H7 (cell line): ENCODE measurements at places on chromosomes 3 and 15.

GRCh38 chr3:123859177-123859576 is 25.0 kb downstream of the MYLK start:
- DNase-seq = no peak

- DNase-seq = no peak
Observed at GRCh38 chr3:13016721-13017255, 56.4 kb downstream of the IQSEC1 start.

- peak; percentile 74 for DNase-seq
Observed at GRCh38 chr3:123161167-123161566, 40.6 kb upstream of the SEC22A start.

- DNase-seq = no peak
Observed at GRCh38 chr3:26639339-26639738, 16.8 kb downstream of the LRRC3B start.

GRCh38 chr3:149832086-149832485 is 19.1 kb downstream of the RNF13 start:
- DNase-seq = no peak

- DNase-seq = no peak
Observed at GRCh38 chr3:46990573-46991374, 11.3 kb downstream of the NBEAL2 start.

DNA sequence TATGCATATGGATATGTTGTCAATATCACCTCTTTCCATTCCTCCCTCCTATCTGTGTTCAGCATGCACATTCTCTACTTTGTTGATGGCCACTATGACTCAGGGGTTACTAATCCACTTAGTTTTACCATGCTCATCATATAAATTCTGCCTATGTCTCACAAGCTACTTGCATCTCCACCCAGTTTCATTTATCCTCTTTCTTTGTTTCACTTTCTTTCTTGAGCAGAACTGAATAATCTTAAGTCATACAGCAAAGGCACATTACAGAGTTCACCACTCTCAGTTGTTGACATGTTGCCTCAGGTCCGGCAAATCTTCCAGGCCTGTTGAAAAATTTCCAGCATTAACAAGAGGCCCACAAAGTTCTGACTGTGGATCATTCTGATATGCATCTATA is 71.5 kb downstream of the SSR3 start:
- DNase-seq = no peak

GRCh38 chr15:69305204-69305931 is 6.7 kb downstream of the PAQR5 start:
- DNase-seq = no peak

DNA sequence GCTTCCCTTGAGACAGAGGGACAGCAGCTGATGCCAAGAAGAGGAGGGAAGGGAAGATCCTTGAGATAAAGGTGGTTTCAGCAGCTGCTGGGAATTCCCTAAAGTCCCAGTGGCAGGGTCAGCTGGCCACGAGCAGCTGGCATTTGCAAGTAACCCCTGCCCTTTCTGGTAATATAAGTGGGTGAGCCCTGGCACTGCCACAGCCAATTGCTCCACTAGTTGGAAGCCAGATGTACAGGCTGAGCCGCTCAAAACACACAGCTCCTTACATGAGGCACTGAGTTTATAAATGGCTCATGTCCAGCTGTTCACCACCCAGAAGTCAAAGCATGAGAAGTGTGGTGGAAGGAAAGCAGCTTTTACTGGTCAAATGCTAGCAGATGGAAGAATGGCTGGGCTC is 35.4 kb downstream of the PRR20G start:
- DNase-seq = no peak

GRCh38 chr15:87489456-87489855 is 767.1 kb downstream of the NTRK3 start:
- no peak for DNase-seq

- no peak for DNase-seq
Observed at GRCh38 chr15:73504885-73505284, 61.9 kb downstream of the REC114 start.

- DNase-seq = peak; percentile 73
Observed at GRCh38 chr3:184129012-184129411, 6.1 kb upstream of the EIF2B5 start.

GRCh38 chr3:195107593-195107992 is 163.4 kb downstream of the XXYLT1 start:
- DNase-seq = no peak

- DNase-seq = no peak
Observed at GRCh38 chr15:48842501-48842900, 31.6 kb upstream of the CEP152 start.

- DNase-seq = peak; percentile 18
Observed at GRCh38 chr3:178083906-178084866, 452.1 kb upstream of the KCNMB2 start.

GRCh38 chr3:37132334-37132733 is 42.0 kb downstream of the LRRFIP2 start:
- no peak for DNase-seq

GRCh38 chr15:77021803-77022381 is 27.0 kb downstream of the PSTPIP1 start:
- no peak for DNase-seq

- no peak for DNase-seq
Observed at GRCh38 chr3:43171748-43172147, 65.9 kb upstream of the POMGNT2 start.

DNA sequence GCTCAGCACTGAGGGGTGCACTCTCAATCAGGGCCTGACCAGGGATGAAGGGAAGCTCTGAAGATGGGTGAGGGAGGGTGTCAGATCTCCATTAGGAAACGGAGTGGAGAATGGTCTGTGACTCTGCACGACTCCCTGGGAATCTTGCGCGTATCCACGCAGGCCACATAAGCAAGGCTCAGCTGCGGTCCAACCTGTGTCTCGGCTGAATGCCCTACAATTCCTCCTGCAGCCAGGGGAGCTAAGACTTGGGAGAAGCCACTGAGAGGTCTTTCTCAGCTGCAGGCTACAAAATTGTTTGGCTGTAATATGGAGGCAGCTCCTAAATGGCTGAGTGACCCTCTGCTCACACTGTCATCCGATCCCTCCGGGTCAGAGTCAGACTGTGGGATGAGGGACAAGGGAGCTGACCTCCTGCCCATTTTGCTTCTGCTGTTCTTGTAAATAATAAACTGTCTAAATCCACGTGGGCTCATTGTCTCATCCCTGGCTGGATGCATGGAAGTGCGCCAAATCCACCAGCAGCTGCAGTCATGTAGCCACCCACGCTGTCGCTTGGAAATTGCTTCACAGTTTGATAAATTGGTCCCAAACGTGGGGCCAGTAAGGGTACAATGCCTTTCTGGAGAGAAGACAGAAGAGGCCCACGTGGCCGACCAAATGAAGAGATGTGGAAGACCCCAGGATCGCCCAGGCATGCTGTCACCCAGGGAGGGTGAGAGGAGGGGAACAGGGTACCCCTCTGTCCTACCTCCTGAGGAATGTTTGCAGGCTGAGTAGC is 30.5 kb downstream of the ALS2CL start:
- peak; percentile 30 for DNase-seq

GRCh38 chr3:37163262-37164015 is 10.9 kb downstream of the LRRFIP2 start:
- DNase-seq = peak; percentile 39

- DNase-seq = no peak
Observed at GRCh38 chr3:143301031-143301901, 181.7 kb downstream of the CHST2 start.
